ENCODE measurements at places on chromosomes 16 and 17. TPM values are rescaled to one million over a fixed set of nuclear protein-coding genes. Genes with fewer than 3 reads are reported as not detected.

Gene LCAT
- polyA plus RNA-seq, result not detected

Gene IKZF3
- not detected for polyA plus RNA-seq

Gene SLC9A5
- 1.8 TPM for polyA plus RNA-seq

Gene PPP4C
- 184 TPM for polyA plus RNA-seq

All from neural cell (in vitro differentiated cells).